Dorsolateral prefrontal cortex (tissue), 122 donors: ENCODE measurements at places on chromosomes 5 and 9. TPM values are rescaled to one million over a fixed set of nuclear protein-coding genes. Genes with fewer than 3 reads are reported as not detected.

GRCh38 chr5:122008061-122008460 is 46.3 kb downstream of the SRFBP1 start:
- no peak for DNase-seq

- no peak for DNase-seq
These were observed 41.6 kb downstream of the MAMDC2 start for GRCh38 chr9:70085241-70085640.

- no peak for DNase-seq
These were observed 608.9 kb downstream of the DTWD2 start for GRCh38 chr5:118379470-118379869.

DNA sequence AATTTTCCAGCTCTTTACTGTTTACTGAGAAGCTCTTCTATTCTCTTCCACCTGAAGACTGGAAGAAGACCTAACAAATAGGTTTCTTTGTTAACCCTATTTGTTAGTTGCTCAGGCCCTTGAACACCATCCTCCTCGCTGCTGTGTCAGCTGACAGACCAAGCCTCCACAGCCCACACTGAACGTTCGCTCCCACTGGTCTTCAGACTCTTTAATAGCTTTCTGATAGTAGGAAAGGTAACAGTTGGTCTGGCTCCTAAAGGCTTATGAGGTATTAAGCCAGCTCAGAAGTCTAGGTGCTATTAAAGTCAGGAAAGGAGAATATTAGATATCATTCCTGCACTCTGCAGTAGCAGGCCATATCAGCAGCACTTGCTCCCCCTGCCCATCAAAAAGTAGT is 23.3 kb upstream of the F2R start:
- no peak for DNase-seq

GRCh38 chr5:150670275-150670947 is 9.4 kb downstream of the MYOZ3 start:
- DNase-seq, result no peak

- DNase-seq, result no peak
These were observed 647.7 kb upstream of the WWC1 start for GRCh38 chr5:167643631-167644280.

Gene ARAP3
- total RNA-seq, result 13.2 TPM
